GDM1 (cell line): ENCODE measurements at places on chromosomes 7 and 10.

- DNase-seq, result no peak
Measured at GRCh38 chr10:116692225-116692624, 50.1 kb downstream of the HSPA12A start.

- DNase-seq, result no peak
Measured at GRCh38 chr7:79454361-79454960, 994 bp upstream of the MAGI2 start.

GRCh38 chr7:43135129-43135528 is 22.7 kb downstream of the HECW1 start:
- DNase-seq, result no peak

- DNase-seq, result no peak
Measured at GRCh38 chr10:52965509-52965908, 192.9 kb upstream of the MBL2 start.

GRCh38 chr7:18352339-18353255 is 143.0 kb upstream of the HDAC9 start:
- DNase-seq, result no peak

- no peak for DNase-seq
Measured at GRCh38 chr7:93429563-93429962, 145.0 kb downstream of the CALCR start.

DNA sequence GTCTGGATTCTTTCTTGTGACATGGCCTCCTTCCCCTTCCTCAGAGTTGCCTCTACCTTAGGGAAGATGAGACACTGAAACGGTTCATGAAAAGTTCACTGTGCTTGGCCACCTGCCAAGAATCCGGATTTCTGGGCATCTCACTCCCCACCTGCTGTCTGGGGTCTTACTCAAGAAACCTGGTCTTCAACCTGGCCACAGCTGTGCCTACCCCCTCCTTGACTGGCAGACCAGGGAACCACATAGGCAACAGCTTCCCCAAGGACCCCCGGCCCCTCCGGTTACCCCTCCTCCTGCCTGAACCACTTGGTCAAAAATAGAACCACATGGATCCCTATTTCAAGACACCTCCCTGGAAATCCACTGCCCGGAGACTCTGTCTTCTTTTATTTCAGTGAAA is 58.7 kb upstream of the NANOS1 start:
- no peak for DNase-seq

GRCh38 chr7:66105263-66105748 is 9.3 kb upstream of the CRCP start:
- DNase-seq, result no peak

GRCh38 chr10:62811159-62811875 is 4.8 kb downstream of the EGR2 start:
- DNase-seq, result no peak

GRCh38 chr7:56609852-56610355 is 493.7 kb upstream of the NUPR2 start:
- no peak for DNase-seq

DNA sequence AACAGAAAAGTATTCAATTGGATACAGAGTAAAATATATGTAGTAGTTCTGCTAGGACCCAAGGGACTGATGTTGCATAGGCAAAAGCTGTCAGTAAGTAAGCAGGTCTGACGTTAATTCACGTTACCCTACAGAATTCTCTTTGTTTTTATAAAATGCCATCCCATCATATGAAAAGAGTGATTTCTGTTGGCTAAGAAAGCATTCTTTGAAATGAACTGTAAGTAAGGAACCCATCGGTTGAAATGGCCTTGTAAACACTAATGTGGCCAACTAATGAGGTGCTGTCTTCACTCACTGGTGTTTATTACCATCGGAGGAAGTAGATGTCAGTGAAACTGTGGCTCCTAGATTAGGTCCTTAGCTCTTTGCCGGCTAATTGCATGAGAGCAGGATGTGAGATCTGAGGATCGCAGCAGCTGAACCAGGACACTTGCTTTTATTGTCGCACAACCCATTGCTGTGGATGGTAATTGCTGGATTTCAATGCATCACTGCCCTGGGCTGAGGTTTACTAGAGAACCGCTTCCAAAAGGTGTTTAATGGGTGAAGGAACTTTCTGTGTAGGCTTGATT is 49.5 kb downstream of the UBE3C start:
- no peak for DNase-seq

DNA sequence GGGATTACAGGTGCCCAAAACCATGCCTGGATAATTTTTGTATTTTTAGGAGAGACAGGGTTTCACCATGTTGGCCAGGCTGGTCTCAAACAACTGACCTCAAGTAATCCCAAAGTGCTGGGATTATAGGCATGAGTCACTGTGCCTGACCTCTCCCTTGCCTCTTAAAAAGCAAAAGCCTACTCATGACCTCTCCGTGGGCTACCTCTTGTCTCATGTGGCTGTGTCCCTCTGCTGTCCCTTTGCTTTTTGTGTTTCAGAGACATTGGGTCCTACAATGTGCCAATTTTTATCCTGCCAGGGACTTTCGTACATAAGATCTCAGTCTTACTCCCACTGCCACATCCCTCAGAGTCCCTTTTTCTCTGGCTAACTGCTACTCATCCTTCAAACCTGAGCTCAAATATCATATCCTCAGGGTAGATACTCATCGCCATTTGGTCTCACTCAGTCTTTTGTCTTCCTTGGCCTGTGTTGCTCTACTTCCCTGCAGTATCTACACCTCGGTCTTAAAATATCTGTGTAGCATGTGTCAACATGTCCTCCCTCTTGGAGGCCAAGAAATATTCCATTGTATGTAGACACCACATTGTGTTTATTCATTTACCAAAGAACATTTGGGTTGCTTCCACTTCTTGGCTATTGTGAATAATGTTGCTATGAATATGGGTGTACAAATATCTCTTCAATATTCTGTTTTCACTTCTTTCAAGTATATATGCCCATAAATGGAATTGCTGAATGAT is 465.0 kb upstream of the KLF6 start:
- DNase-seq, result no peak

- no peak for DNase-seq
Measured at GRCh38 chr10:29437871-29438270, 149.0 kb downstream of the LYZL1 start.

DNA sequence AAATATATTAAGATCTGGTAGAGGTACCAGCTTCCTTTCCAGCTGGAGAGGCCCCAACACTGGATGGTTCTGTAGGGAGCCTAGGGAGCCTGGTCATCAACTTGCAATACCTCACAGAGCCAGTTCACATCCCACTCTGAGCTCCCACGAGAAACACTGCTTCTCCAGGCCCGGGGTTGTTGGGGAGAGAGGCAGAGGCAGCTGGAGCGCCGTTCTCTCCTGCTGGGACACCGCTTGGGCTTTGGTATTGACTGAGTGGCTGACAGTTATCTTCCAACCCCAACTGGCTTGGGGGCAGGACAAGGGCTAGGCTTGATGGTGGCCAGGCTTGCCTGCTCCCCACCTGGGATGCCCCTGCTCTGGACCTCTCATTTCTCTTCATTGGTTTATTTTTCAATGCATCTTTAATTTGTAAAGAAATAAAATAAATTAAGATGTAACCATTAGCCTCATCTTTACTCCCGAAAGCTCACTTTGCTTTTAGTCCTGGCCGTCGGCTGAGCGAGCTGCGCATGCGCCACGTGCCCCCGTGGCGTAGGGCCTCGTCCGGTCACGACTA is 10.0 kb upstream of the CHCHD1 start:
- DNase-seq, result no peak

DNA sequence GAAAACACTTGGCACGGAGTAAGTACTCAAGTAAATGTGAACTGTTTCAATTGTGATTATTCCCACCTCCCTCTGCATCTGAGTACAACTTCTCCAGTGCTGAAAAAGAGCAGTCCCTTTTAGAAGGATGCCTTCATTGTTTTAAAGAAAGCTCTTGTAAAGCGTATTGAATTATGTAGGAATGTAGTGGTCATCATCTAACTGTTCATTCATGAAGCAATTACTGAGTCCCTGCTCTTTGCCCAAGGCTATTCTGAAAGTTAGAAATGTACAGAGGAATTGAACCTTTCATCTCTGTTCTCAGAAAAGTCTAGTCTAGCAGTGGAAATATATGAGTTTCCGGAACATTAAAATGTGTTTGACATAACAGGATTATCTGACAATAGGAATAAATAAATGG is 127.8 kb downstream of the CACNB2 start:
- DNase-seq, result no peak

GRCh38 chr7:34991938-34992840 is 45.1 kb downstream of the DPY19L1 start:
- DNase-seq, result no peak

GRCh38 chr7:38318803-38319416 is 45.5 kb upstream of the TARP start:
- peak; percentile 53 for DNase-seq
